ENCODE measurements at places on chromosomes 7 and 10.

GRCh38 chr10:50336140-50336539, 84.8 kb upstream of the ASAH2 start:
- no peak for DNase-seq

DNA sequence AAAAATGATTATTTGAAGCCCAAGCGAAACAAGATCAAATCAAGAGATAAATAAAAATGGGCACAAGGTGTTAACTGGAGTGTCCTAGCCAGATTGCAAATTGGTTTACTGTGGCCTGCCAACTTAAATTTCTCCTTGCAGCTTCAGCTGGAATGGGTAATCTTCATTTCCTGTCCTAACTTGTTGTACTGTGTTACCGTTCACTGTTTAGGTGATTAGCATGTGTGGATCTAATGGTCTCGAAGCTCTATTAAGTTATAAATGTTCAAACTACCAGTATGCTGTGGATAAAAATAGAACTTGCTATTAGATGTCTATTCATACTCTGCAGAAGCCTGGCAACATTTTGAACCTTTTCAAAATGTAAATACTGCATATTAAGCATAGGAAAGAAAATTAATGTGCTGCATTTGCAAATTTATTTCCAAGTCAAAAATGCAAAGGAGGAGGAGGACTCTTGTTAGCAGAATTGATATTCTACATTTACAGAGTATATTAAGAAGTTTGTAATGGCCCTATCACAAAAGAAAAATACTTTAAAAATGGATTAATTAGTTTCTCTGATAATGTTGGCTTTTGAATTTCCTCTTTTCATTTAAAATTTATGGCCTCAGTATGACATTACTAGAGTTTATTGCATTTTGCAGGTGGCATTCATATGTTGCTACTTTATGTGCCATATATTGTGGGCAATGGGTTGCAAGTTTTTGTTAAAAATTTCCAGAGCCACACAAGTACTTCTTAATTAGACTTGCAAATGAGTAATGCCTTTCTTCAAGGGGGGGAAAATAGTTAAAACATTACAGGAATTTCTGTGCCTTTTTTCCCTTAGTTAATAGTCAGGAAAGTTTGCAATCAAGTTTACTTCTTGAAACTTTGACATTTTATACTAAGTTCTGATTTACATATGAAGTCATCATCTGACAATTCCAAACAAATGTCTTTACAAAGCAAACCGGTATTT, 92.1 kb downstream of the CABCOCO1 start:
- no peak for DNase-seq

DNA sequence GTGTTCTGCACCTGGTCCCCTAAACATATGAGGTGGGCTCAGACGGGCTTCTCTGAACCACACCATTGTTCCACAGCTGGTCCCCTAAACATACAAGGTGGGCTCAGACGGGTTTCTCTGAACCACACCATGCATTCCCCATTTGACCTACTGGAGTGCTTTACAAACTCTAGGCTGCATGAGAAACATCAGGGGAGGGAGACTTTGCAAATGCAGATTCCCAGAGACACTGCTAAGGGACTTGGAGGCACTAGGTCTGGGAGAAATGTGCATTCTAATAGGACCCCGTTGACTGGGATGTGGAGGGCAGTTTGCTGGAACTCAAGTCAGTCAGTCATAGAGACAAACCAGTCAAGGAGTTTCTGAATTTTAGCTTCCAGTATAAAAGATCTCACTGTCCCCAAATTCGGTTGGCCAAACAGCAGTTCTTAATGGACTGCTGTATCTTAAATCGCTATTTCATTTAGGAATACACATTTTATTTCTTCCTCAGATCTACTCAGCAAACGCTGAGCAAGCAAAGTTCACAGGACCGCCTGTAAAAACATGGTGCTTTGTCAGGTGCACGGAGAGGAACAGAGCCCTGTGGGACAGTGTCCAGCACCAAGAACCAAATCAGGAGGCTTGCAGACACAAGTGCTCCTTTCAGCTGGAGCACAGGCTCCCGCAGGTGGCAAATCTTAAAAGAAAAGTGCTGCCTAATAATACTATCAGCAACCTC, 198.8 kb downstream of the SFMBT2 start:
- no peak for DNase-seq

- DNase-seq, result peak; percentile 54
Measured at GRCh38 chr7:151692721-151693120, 173.0 kb upstream of the RHEB start.

DNA sequence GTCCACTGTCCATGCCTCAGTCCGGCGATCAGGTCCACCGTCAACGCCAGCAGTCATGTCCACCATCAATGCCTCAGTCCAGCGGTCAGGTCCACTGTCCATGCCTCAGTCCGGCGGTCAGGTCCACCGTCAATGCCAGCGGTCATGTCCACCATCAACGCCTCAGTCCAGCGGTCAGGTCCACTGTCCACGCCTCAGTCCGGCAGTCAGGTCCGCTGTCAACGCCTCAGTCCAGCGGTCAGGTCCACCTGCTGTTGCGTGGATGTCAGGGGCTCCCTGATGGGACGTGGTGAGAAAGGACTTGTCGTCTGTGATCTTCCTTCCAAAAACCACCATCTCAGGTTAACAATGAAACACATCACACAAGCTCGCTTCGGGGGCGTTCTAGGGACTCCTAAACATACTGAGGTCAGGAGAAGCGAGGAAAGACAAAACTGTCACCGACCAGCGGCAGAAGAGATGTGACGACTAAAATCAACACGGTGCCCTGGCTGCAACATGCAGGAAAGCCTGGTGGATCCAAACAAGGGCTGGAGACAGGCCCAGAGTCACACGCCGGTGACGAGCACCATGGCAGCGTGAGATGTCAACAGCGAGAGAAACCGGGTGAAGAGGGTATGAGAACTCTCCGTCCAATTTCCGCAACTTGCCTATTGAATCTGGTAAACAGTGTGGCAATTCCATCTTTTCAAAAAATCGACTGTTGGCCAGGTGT, 264.2 kb downstream of the MAD1L1 start:
- no peak for DNase-seq

All from NCI-H146 (cell line).